ENCODE measurements at places on chromosomes 11 and 22.

DNA sequence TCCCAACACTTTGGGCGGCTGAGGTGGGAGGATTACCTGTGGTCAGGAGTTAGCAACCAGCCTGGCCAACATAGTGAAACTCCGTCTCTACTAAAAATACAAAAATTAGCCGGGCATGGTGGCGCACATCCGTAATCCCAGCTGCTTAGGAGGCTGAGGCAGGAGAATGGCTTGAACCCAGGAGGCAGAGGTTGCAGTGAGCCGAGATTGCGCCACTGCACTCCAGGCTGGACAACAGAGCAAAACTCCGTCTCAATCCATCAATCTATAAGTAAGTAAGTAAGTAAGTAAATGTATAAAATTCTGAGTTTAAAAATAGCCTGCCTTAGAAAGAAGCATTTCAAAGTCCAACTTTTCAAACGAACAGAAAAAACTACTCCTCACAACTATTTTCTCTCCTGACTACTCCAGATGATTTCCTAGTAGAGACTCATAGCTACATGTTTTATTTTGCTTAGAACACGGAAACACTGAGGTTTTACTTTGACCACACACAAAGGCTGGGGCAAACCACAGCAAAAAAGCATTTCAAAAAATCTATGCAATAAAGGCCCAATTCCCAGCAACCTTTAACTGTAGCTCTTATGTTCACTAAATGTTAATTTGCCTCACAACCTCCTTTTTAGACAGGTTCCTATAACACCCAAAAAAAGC is 16.3 kb downstream of the SPTY2D1 start:
- DNase-seq, result peak; percentile 45

DNA sequence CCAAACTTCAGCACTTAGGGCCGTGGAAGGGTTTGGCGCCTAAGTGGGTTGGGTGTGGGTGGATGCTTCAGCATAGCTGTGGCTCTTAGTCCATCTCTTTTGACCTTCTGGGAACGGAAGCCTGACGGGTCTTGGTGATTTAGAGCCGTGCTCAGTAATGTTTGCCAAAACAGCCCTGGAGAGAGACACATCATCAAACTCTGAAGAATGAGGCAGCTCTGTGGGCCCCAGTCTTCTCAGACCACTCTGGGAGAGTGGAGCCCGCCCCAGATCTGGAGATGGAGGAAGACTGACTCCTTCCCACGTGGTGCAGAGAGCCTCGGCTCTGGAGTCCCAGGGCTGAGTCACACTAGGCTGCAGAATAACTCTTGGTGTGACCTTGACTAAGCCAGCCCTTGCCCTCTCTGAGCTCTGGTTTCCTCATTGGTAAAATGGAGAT is 168.9 kb downstream of the C11orf91 start:
- peak; percentile 94 for DNase-seq

GRCh38 chr11:72232260-72233055 is 7.9 kb downstream of the INPPL1 start:
- DNase-seq, result no peak

- no peak for DNase-seq
Measured at GRCh38 chr11:69963533-69964246, 114.4 kb upstream of the ANO1 start.

- DNase-seq, result no peak
Measured at GRCh38 chr22:17115236-17115635, 5.9 kb downstream of the TMEM121B start.

DNA sequence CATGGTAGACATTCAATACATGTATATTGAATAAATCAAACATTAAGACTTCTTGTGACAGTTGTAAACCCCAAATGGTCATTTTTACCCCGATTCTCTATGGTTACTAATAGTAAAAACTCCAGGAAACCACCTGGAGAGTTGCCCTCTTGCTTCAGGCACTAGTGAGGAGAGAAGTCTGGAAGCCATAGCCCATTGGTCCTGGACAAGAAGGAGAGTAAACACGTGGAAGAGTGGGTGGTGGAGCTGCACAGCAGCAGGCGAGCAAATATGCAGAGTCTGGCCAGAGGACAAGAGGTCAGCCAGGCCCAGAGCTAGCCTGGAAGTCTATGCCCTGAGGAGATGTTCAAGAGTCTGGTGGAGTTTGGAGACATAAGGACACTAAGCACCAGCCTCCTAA is 17.7 kb downstream of the DCHS1 start:
- peak; percentile 12 for DNase-seq

DNA sequence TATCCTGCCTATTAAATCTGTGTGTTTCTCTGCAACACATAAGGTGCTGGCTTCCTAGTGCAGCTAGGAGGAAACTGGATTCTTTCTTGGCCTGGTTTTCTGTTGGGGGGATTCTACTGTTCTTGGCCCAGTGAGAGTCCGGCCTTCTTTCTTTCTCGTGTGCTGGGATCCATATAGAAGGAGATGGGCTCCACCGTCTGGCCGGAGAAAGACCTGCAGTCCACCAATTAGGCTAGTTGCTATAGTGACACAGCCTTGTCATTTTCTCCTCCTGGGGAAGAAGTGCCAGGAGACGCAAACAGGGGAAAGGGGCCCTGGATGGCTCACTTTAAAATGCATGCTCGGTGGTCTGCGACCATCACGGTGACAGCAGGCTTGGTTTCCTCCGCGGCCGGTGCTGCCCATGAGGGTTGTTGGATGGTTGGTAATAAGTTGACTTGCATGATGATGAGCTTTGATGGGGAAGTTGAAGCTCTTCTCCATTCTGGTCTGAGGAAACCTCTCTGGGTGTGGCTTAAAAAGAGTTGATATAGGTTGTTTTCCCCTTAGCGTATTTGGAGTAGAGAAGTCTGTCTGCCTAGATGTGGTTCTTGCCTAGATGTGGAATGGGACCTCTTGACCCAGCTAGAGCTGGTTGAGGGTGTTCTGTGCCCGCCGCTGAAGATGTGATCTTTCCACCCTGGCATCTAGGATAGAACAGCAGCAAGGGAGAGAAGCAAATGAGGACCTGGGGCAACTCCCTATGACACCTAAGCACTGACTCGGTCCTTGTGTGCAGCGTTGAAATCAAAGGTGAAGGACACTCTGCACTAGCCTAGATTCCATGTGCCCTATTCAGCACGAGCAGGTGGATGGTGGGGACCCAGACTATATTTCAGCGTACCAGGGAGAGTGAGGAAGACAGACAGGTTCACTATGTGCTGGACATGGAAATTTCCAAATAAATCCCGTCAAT is 1335.0 kb downstream of the BRD1 start:
- DNase-seq, result peak; percentile 84

- DNase-seq, result peak; percentile 88
Measured at GRCh38 chr11:88535916-88536547, 198.5 kb upstream of the CTSC start.

GRCh38 chr11:29214833-29215232 is 802.0 kb downstream of the KCNA4 start:
- DNase-seq, result no peak

DNA sequence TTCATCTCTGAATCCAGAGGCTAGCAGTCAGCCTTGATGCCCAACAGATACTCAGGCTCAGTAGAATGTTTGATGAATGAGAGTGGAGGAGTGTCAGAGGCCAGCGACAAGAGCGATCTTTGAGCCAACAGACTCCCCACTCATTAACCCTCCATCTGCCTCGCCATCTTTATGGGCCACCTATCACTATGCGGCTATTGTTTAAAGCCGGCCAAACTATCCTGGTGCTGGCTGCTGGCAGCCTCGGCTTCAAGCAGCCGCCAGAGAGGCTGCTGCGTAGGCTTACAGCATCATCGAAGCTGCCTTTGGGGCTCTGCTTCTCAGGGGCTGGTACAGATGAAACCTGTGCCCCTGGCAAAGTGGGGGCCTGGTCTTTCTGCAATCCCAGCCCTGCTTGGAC is 525.6 kb downstream of the INSC start:
- DNase-seq, result no peak

DNA sequence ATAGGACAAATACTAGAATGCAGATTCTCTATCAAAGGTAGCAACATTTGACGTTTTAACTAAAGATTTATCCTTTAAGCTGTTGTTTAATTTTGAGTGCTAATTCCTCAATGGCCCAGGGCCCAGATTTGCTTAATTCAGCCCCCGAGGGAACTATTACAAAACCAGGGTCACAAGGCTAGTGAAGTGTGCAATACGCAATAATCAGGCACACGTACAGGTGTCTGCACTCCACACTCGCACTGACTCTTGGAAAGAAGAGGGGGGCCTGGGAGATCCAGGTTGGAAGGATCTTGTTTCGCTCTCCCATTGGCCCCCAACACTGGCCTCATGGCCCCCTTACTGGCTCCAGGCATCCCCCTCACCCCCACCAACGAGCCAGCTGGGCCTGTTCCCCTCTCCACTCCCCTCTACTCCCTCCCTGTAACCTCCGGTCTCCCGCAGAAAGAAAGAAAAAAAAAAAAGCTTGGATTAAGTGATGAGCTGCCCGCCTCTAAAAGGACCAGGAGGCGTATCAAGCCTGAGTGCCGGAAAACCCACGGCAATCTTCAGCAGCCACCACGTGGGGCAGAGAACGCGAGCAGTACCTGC is 2.2 kb upstream of the KIRREL3 start:
- DNase-seq, result no peak

DNA sequence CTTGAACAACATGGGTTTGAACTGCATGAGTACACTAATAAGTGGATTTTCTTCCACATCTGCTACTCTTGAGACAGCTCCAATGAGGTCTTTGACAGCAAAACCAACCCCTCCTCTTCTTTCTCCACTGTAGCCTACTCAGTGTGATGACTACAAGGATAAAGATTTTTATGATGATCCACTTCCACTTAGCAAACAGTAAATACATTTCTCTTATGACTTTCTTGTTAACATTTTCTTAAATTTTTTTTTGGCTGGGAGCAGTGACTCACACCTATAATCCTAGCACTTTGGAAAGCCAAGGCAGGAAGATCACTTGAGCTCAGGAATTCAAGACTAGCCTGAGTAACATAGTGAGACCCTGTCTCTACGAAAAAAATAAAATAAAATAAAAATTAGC is 9.9 kb upstream of the EIF4G2 start:
- DNase-seq, result peak; percentile 94

DNA sequence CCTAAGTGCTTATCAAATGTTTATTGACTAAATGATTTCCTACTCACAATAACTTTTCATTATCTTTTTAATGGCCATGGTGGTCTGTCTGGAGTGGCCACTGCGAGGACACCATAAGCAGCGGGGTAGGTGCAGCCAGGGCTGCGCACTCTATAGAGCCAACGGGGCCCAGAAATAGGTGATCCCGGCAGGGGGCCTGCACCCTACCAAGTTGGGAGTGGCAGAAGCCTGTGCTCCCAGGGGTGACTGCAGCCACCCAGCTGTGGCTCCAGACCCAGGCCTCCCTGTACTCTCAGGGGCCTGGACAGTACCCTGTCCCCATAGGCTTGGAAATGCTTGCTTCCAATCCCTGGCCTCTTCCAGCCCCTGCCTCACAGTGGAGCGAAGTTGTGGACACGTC is 426.4 kb upstream of the FAT3 start:
- no peak for DNase-seq

- no peak for DNase-seq
Measured at GRCh38 chr11:114802878-114803277, 124.6 kb downstream of the NXPE2 start.

DNA sequence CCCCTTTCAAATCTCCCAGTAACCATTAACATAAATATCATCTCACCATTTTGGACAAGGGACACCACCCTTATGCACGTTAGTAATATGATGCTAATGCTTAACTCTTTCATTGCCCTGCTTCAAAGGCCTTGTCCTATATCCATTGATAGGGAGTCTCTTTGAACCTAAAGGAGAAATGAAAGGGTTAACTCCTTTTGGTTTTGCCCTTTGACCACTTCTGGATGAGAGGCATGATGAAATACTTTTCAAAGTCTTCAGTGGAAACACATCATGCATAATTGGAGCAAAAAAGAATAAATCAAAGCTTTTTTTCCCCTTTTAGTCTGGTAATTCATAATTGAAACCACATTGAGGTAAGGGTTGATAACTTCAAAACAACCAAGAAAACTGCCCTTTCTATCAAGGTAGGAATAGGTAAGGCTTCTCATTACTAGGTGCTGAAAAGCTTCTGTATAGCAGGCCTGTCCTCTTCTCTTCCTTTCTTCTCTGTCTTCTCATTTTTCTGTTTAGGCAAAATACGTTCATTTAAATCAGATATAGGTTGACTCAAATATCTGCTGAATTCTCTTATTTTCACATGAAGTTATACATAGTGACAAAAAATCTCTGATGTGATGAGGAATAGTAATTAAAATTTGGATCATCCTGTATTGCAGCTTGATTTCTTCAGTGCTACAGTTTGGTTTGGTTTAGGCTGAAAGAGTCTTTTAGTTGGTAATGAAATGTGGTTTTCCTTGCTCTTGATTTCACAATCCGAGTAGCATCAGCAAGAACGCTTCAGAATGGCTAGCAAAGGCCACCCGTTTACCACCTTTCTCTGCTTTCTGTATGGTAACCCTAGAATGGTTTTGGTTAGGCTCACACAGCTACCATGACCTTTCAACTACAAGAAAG is 94.8 kb downstream of the EXT2 start:
- no peak for DNase-seq

DNA sequence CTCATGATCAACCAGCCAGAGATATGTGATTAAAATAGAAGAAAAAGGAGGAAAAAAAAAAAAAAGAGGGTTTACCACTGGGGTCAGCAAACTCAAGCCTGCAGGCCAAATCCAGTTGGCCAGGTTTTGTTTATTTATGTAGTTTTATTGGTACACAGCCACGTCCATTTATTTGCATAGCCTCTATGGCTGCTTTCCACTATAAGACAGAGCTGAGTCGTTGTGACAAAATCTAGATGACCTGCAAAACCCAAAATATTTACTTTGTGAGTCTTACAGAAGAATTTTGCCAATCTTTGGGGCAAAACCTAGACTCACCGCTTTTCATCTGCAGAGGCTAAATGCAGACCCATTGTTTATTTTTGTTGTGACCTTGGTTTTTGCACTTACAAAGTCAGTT is 87.1 kb downstream of the TENM4 start:
- DNase-seq, result no peak

DNA sequence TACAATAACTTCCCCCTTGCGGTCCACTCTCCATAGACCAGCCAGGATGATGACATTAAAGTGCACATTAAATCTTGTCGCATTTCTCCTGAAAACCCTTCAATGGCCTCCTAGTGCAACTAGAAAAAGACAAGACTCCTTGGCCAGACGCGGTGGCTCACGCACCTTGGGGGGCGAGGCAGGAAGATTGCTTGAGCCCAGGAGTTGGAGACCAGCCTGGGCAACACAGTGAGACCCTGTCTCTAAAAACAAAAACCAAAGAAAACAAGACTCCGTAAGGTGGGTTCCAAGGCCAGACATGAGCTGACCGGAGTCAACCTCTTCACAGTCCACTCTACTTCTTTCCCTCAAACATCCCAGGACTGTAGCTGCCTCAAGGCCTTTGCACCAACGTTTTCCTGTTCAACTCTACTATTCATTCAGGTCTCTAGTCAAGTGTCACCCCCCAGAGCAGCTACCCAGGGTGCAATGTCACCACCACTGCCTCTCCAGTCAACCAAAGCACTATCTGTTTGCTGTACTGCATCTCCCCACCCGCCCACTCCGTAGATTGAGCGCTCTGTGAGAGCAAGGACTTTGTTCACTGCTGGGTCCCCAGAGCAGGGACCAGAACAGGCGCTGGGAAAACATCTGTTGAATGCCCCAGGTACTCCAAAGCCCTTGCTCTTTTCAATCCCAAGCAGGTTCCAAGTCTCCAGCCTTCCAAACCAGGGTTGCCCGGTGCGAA is 739 bp downstream of the ZMAT5 start:
- no peak for DNase-seq

GRCh38 chr11:71282581-71283351 is 30.4 kb upstream of the SHANK2 start:
- no peak for DNase-seq

GRCh38 chr11:27663326-27663725 is 36.9 kb downstream of the BDNF start:
- no peak for DNase-seq
